ENCODE measurements at places on chromosomes 7 and 10. TPM values are rescaled to one million over a fixed set of nuclear protein-coding genes. Genes with fewer than 3 reads are reported as not detected.
A peak's percentile ranks its signal among the peaks of the same experiment; 100 is the strongest.

DNA sequence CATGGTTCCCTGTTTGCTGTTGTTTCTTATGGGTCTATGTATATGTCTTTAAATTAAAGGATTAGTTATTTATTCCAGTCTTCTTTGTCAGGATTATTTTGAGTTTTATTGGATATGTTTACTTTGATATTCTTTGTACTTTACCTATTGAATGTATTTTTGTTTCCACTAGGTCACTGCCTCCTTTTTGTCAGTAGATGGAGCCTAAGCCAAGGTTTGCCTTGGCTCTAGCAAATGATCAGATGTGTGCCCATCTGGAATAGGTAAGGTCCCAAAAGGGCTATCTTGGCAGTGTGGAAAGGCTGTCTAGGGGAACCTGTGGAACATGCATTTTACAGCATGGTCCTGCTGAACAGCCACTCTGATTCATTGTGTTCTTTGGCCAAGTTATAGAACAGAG is 337.3 kb upstream of the GHITM start:
- no peak for DNase-seq

GRCh38 chr10:35910234-35910633 is 268.1 kb upstream of the FZD8 start:
- no peak for DNase-seq

DNA sequence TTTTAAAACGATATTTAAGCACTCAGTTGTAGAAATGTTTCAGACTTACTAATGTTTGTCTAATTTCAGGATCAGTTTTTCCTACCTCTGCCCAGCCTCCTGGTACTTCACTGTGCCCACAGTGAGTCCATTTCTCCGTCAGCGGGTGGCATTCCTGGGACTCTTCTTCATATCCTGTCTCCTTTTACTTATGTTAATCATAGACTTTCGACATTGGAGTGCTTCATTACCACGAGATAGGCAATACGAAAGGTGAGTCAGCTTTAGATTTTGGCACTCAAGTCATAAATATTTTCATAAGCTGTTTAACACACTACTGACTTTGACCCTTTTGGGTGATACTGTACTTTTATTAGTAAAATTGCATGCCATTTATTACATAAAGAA is 2.1 kb downstream of the ENTPD7 start:
- peak; percentile 55 for DNase-seq

DNA sequence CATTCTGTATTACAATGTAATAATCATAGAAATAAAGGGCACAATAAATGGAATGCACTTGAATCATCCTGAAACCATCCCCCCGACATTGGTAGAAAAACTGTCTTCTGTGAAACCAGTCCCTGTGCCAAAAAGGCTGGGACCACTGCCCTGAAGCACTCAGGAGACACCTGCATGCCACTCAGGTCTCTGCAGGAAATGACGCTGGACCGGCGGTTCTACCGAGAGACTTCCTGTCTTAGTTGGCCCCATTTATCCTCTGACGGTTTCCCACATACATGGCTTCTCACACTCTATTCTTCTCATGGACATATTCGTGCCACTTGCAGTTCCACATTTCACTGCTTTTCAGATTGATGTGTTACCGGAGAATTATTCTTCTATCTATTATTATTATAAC is 617.5 kb downstream of the SDK1 start:
- no peak for DNase-seq

DNA sequence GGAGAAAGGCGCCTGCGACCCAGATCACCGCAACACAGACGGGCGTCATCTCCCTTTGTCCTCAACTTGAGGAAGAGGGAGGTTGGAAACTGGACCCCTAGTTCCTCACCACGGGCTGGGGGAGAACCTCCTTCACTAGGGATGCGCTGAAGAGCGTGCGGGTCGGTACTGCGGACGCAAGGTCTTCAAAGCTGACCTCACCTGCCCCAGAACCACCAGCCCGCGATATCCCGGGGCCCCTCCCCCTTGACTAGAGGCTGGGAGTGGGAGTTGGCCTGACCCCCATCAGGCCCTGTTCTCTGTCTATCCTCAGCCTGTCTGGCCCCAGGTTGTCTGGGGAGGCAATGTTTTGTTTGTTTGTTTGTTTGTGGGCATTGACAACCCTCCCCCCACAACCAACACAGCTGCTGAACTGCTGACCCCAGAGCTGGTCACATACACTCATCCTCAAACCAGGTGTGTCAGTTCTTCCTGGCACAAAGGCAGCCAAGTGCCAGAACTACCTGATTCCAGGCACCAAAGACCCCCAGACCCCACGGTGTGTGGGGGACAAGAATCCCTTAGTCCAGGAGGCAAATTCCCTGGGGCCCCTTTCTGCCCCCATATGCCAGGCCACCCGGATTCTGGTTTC is 2.9 kb downstream of the NPM3 start:
- DNase-seq = no peak

DNA sequence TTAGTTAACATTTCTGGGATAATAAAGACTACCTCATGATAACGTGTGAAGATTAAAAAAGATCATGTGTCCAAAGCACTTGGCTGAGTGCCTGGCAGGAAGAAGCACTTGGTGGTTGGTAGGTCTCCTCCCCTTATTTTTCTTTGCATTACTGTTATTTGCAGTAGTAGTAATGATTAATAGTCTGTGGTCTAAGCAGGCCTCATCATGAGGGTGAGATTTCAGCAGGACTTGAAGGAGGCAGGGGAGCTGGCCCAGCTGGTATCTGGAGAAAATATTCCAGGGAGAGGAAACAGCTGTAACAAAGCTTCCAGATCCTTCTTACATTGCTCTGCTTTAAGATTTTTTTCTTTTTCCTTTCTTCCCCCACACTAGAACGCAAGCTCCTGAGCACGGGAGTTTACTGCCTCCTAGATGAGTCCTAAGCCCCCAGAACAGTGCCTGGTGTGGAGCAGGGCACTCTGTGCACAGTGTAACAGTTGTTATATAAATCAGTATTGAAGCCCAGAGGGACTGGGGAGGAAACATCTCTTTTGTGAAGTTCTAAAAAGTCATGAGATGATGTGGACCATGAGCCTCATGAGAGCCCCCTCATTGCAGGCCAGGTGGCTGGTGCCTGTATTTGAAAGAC is 31.1 kb upstream of the RHEB start:
- no peak for DNase-seq

- DNase-seq = no peak
These were observed 228.5 kb downstream of the SORCS1 start for GRCh38 chr10:106935978-106936451.

DNA sequence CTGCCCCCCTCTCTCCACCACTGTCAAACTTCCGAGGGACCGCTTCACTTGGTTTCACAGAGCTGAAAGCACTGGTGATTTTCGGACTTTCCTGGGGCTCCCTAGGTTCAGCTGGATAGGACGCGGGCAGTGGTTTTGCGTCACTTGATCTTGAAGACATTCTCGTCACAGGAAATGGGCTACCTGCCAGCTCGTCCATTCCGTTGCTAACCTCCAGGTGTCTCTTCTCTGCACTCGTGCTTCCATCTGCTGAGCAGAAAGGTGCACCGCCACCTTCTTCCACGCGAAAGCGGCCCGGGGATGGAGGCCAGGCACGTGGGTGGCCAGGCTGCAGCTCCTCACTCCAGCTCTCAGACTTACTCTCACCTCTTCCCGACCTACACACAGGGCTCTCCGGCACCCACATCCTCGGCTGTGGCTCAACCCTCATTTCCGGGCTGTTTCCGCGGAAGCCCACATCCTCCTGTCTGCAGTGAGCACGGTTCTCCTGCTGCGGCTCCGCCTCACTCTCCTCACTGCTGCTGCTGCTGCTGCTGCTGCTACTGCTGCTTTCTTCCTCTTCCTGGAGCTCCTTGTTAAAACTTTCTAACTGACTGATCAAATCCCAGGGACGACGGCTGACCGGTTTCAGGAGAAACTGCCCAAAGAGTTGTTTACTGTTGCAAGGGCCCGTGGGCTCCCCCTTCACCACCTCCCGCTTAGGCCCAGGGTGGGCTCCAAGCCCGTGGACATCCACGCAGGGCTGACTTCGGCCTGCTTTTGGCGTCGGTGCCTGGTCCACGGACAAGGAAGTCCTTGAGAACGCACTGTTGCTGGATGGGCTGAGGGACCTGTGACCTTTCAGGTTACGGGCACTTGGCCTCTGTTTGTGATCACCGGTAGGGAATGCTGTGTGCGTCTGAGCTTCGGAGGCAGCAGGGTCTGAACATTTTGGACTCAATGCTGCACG is 32.1 kb downstream of the JCAD start:
- DNase-seq = peak; percentile 62

DNA sequence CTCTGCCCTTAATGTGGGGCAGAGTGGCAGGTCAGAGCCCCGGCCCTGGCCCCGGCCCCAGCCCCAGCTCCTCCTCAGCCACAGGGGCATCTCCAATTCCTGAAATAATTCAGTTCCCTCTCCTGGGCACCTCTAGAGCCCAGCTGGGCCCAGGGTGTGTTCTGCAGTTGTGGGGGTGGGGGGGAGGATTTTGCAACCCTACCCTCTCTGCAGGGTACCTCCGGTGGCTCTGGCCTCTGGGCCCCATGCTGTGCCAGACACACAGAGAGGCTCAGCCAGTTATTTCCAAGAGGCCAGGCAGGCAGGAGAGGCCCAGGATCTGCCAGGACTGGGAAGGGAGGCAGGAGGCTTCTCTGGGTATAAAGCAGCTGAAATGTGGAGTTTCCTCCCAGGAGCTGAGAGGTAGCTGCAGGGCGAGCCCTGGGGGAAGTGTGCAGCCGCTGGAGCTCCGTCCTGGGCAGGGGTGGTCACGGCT is 47.9 kb downstream of the PWWP2B start:
- DNase-seq = peak; percentile 46

C7orf57 gene
- not detected for total RNA-seq

ARHGEF5 gene
- 40.1 TPM for total RNA-seq

KDM7A gene
- 38.0 TPM for total RNA-seq

PTF1A gene
- not detected for total RNA-seq

VIPR2 gene
- total RNA-seq = 0.53 TPM

Data from Peyer's patch (tissue), 4 donors.